ENCODE measurements at places on chromosomes 4 and X.

DNA sequence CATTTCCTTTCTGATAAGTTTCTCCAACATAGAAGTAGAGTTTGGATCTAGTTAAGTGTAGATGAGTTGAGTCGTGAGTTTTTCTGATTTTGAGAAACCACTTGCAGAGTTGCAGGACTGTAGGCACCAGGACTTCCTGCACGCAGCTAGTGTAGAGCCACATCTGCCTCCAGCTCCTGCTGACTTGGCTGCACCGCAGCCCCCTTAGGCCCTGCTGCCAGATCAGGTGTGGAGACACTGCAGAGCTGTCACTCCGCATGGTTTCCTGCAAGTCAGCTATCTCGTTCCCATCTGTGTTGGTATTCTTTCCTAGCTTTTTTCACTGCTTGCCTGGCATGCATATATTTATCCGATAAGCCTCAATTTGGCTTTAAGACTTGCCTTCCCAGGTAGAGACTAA is 48.9 kb downstream of the PCDH7 start:
- DNase-seq: no peak

DNA sequence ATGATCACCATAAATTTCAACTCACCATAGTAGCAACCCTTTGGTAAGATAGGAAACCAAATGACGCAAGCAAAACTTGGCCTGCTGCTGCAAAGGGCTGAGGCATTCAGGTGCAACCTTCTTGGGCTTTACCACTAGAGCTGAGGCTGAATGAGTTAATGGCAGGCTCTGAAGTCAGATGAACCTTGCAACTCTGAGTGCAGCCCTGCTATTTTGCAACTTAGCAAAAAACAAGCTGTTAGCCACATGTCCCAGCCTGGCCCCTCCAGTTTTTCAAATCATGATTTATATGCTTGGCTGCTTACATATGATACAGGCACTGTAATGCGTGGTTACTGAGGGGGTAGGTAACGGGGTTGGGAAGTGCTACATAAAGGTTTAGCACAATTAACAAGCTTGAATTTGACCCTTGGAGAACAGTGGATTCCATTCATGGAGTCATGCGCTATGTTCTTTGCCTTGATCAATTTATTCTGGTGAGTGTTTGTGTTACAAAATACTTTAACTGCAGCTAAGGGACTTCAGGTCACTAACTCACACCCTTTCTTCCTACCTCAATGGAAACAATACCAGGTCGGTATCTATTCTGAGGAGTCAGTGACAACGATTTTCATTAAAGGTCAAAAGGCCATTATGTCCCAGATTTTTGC is 80.5 kb upstream of the PPARGC1A start:
- no peak for DNase-seq

DNA sequence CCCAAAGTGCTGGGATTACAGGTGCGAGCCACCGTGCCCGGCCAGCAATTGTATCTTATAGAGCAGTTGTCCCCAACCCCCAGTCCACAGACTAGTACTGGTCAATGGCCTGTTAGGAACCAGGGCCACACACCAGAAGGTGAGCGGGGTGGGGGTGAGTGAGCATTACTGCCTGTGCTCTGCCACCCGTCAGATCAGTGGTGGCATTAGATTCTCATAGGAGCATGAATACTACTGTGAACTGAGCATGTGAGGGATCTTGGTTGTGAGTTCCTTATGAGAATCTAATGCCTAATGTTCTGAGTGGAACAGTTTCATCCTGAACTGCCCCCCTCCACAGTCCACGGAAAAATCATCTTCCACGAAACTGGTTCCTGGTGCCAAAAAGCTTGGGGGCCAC is 328.0 kb upstream of the BOD1L1 start:
- DNase-seq: no peak

DNA sequence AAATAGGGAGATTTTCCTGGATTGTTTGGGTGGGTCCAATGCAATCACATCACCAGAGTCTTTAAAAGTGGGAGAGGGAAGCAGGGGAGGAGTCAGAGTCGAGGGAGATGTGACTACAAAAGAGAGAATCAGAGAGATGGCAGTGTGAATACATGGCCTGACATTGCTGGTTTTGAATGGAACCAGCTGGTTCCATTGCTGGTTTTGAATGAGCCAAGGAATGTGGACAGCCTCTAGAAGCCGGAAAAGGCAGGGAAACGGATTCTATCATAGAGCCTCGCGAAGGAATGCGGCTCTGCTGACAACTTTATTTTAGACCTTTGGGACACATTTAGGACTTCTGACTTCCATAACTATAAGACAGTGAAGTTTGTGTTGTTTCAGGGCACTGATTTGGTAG is 627.0 kb upstream of the HTR2C start:
- no peak for DNase-seq

DNA sequence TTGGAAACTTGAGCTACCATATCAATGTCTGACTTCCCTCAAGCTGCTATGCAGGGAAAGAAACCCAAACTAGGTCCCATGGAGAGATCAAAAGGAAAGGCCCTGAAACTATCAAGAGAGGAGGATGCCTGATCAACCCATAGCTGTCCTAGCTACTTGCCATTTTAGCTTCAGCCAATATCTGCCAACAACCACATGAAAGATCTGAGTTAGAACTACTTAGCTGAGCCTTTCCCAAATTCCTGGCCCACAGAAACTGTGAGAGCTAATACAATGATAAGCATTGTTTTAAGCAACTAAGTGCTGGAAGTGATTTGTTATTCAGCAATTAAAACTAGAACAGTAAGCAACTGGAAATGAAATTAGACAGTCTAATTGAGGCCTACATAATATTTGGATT is 6.3 kb upstream of the ARHGEF38 start:
- no peak for DNase-seq

- no peak for DNase-seq
Measured at GRCh38 chr4:145541346-145541745, 59.7 kb downstream of the SMAD1 start.

- DNase-seq: no peak
Measured at GRCh38 chr4:39056023-39056422, 6.0 kb upstream of the KLHL5 start.

DNA sequence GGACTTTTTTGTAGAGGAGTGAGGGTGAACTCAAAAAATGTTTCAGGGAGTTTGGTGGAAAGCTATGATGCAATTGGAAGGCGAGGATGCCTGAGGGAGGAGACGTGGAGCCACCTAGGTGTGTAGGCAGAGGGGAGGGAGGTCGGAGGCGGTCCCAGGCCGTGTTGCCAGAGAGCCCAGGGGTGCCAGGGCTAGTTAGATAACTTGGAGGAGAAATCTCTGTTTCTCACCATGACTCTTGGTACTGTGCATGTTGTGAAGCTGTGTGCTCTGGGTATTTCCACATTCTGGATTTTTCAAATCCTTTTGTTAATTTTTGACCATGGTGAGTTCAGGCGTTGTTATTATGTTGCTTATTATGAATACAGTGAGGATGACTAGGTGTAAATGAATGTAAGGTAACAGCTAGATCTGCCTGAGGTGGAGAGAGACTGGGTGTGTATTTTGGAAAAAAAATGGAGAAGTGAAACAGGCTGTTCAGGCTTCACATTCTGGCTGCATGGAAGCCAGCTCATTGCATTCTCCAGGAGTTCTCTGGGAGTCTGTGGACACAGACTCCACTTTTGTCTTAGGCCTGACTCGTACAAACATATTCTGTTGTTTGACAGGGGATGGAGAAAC is 4.5 kb downstream of the RAB9A start:
- DNase-seq: no peak

GRCh38 chr4:56127716-56128115 is 179.0 kb downstream of the CEP135 start:
- no peak for DNase-seq

GRCh38 chr4:156656896-156657295 is 314.7 kb downstream of the PDGFC start:
- no peak for DNase-seq

GRCh38 chr4:179164267-179164999 is 1722.2 kb upstream of the AGA start:
- no peak for DNase-seq

- no peak for DNase-seq
Measured at GRCh38 chr4:82758701-82759685, 39.6 kb downstream of the SCD5 start.

DNA sequence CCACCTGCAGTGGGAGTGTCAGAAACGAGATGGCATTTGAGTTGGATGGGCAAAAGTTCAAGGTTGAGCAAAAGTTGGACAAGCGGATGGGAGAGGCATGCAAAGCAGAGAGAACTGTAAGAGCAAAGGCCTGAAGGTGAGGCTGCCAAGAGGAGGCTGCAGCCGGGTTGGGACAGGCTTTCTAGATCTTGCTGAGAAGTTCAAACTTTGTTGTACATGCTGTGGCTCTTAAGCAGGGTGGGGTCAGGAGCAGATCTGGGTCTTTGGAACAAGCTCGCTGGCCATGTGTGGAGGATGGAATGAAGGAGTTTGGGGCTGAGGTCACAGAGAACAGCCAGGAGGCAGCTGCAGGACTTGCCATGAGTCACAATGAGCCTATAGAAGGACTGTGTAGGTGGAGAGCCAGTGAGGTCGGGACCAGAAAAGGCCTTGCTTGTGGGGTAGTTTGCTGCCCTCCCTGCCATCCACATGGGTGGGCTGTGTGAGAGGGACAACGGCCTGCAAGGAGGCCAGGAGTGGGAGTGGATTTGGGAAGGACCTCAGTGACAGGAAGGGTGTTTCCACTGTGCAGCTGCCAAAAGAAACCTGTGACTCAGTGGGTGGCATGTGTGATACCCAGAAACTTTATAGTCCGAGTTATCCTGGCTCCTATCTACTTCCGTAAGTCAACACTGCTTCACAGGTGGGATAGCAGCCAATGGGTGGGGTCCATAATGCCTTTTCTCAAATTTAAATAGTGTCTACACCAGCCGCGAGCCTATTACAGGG is 210.4 kb downstream of the MID1IP1 start:
- no peak for DNase-seq

- DNase-seq: no peak
Measured at GRCh38 chrX:117002981-117003380, 540.2 kb upstream of the CT83 start.

DNA sequence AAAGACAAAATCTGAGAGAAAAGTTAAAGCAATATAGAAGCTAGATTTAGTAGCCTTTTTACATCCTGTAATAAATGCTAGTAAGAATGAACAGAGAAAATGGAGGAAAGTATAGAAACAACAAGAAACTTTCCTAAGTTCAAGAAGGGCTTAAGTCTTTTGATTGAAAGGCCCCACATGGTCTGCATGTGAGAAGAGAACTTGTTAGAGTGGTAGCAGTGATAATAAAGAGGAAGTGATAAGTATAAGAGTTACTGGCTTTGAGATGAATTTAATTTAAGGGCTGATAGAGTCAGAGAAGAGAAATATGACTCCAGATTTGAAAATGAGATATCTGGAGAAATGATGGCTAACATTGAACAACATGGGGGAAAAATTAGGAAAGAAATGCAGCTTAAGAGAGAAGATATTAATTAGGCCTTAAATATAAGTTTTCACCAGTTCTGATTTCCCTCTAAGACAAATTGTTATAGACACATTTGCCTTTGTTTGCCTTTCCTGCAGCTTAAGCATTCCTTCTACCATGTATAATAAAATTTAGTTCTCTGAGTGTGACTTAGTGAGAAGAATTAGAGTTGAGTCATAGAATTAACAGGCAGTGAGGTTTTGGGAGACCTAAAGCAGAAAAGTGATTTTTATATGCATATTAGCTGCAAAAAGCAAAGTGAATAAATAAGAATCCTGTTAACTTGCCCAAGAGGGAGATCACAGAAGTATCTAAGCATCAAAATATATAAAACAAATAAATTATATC is 18.4 kb downstream of the ZFX start:
- no peak for DNase-seq

DNA sequence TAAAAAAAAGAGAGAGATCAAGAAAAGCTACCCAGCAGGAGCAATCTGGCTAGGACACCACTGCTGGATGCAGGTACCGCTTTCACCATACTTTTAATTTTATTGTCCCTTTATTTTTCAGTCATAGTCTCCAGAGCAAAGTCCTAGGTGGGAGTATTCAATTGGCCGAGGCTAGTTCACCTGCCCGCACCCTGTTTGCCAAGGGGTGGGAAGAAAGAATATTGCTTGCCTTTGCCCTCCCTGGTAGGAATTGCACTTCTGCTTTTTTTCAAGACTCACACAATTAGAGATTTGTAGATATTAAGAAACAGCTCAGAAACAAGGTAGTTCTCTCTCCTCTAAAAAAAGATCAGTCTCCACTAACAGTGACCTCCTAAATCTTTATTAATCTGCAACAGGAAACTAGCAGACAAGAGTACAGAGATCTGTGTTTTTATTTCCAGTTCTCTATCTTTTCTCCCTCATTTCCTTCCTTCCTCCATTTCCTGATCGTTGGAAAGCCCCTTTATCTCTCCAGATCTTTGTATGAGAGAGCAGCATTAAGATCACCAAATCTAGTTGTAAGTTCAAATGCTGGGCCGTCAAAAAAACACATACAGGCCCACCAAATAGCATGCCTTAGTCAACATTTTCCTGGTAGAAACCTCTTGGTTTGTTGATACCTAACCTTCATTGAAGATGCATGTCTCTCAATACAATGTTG is 9.4 kb upstream of the RPGR start:
- DNase-seq: no peak

- DNase-seq: no peak
Measured at GRCh38 chr4:7971159-7971631, 31.5 kb upstream of the AFAP1 start.

DNA sequence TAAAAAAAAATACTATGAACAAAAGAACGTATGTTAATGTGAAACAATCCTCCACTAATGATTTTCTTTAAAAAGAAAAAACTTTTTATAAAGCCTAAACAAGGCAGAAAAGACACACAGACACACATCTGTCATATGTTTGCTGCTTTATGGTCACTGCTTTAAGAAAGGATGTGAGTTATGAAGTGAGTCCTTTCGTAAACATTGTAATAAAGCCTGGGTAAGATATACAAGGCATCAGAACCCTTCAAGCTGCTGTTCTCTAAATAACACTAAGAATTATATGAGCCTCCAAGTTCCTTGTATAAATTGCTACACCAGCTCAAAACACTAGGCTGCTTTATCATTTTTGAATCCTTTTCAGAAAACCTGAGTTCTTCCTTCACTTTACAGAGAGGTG is 81.6 kb downstream of the FBXO8 start:
- DNase-seq: no peak

DNA sequence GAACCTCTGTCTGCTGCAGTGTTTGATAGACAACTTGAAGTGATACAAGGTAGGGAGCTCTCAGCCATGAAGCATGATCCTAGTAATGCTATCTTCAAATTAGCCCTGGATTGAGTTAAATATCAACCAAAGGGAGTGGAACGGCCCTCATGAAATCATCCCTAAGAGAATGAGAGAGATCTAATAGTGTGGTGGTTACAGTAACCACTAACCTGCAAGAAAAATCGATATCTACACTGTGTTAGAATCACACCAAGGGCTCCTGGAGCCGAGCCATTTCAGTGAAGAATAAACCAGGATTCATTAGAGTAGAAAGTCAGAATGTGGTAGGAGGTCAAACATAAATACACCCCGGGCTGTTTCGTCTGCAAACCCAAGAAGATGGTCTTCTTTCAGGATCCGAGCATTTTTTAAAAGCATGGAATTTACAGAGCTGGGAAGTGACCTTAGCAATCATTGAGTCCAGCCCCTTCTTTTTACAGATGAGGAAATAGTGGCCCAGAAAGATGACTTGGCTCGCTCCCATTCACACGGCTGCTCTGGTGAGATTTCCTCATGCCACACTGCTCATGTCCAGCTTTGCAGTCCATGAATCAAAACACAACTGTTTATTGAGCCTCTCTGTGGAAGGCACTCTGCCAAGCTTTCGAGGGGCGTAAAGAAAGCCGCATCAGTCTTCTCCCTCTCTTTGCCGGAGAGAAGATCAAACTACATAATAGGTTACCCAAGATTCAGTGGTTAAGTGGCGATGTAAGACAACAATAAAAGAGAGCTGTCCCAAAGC is 5.5 kb upstream of the DCTD start:
- DNase-seq: no peak

GRCh38 chr4:59091146-59092142 is 1981.3 kb upstream of the IGFBP7 start:
- no peak for DNase-seq

Measured in Jurkat, Clone E6-1 (cell line).